ENCODE measurements at places on chromosomes 12 and 14. TPM values are rescaled to one million over a fixed set of nuclear protein-coding genes. Genes with fewer than 3 reads are reported as not detected.
A peak's percentile ranks its signal among the peaks of the same experiment; 100 is the strongest.

- peak; percentile 99 for DNase-seq
These were observed 2.5 kb downstream of the DUSP6 start for GRCh38 chr12:89349814-89350213.

DNA sequence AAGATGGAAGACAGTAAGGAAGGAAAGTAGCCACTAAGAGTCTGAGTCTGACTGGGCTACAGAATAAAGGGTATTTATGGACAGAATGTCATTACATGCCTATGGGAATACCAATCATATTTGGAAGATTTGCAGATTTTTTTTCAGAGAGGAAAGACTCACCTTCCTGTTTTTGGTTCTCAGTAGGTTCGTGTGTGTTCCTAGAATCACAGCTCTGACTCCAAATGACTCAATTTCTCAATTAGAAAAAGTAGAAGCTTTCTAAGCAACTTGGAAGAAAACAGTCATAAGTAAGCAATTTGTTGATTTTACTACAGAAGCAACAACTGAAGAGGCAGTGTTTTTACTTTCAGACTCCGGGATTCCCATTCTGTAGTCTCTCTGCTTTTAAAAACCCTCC lies 15.4 kb upstream of the PAPLN start:
- DNase-seq, result no peak

The PPP1R13B gene
- 3.2 TPM for total RNA-seq

- no peak for DNase-seq
These were observed 17.7 kb upstream of the SERPINA4 start for GRCh38 chr14:94543449-94544124.

The TAS2R43 gene
- 0.42 TPM for total RNA-seq
